ENCODE measurements at places on chromosomes 16 and 17.

- no peak for DNase-seq
Observed at GRCh38 chr17:50420419-50421112, 5.5 kb upstream of the ACSF2 start.

- DNase-seq: no peak
Observed at GRCh38 chr17:42971589-42971988, 7.3 kb upstream of the AARSD1 start.

DNA sequence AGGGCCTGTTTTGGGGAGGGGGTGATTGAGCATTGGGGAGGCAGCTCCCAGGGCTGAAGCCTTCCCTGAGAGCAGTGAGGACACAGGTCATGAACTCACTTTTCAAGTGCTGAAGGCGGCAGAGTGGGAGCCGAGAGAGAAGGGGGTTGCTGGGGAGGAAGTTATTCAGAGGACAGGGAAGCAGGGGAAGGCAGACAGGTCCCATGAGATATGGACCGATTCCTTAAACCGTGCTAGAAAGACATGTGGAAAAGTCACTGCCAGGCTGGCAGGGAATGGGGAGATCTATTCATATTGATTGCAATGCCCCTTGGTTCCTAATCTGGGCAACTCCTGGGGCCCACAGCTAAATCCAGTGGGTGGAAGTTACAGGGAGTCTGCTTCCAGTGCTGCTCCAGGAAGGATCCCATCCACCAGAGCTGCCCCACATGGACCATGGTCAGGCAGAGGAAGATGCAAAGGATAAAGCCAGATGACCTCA, 1.1 kb downstream of the CCL4 start:
- no peak for DNase-seq

- DNase-seq: no peak
Observed at GRCh38 chr17:56656701-56657327, 63.3 kb downstream of the NOG start.

DNA sequence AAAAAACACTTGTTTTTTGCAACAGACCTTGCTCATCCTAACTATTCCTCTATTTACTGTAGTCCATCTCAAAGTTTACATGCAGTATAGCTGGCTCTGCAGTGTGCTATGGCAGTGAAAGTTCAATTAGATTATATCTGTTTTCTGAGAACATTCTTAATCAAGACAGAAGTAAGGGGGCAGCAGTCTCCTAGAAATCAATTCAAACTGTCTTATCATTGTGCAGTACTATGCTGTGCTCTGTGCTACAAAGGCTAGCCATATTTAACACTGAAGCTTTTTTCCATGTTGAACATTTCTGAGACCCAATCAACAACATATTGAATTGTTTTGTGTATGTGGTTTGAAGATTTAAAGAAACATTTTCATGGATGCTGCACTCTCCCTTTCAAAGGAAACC, 11.4 kb downstream of the NETO2 start:
- no peak for DNase-seq

GRCh38 chr16:68197250-68197649, 38.7 kb downstream of the ESRP2 start:
- DNase-seq: no peak

GRCh38 chr16:83533193-83533592, 274.6 kb upstream of the HSBP1 start:
- DNase-seq: no peak

DNA sequence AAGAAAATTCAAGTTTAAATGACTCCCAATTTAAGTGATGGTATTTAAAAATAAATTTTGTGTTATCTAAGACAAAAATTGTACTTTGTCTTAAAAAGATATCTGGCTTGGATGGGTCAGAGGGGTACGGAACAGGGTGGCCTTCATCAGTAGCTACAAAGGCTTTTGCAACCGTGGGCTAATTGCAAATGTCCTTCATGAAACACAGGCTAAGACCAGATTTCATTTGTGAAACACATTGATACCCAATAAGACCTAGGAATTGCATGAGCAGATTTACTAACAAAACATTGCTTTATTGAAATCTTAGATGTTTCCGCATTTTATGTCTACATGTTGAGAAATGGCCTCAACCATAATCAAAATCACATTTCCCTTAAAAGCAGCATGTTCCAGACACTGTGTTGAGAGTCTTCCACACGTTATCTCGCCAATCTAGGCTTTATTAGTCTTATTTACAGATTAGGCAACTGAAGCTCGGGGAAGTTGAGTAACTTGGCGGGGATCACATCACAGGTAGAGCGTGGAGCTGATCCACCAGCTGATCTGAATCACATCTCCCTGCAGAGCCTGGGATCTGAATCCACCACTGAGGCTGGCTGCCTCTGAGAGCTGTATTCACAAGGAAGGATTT, 21.8 kb downstream of the FBXO39 start:
- DNase-seq: no peak

GRCh38 chr16:17235147-17235815, 235.5 kb downstream of the XYLT1 start:
- DNase-seq: no peak

- no peak for DNase-seq
Observed at GRCh38 chr16:11250091-11250785, 5.8 kb downstream of the SOCS1 start.

GRCh38 chr16:82990155-82990554, 363.4 kb downstream of the CDH13 start:
- no peak for DNase-seq

DNA sequence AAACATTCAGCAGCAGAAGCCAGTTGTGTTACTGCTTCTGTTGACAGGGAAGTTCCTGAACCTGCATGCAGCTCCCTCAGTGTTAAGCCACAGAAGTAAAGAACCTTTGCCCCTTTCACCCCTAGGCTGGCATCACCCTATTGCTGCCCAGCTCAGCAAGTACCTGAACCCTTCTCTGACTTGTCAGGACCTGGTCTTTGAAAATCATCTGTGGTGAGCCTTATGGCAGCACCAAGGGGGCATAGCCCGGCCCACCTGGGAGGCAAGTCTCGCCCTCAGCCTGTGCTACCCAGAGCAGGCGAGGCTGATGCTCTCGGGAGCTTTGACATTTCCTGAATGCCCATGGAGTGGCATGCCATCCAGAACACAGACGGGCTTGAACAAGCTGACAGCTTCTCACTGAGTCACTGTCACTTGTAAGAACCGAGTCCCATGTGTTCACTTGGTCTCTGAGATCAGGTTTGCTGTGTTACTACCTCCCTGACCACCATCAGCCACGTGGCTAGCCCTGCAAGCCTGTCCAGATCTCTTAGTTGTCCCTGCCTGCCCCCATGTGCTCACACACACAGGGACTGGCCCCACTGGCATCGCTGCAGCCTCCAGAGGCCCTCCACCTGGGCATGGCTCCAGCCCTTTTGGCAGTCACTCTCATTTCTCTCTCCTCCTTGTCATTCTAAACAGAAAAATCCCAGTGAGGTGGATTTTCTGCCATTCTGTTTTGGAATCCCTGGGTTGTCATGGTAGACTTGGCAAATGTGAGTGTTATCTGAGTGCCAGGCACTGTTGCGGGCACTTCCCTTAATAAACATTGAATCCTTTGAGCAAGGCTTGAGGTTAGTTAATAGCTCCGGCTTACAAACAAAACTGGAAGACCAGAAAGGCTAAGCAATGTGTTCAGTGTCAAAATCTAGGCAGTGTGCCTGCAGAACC, 2.9 kb upstream of the CARMIL2 start:
- DNase-seq: no peak

- DNase-seq: no peak
Observed at GRCh38 chr16:71895679-71896365, 491 bp downstream of the IST1 start.

DNA sequence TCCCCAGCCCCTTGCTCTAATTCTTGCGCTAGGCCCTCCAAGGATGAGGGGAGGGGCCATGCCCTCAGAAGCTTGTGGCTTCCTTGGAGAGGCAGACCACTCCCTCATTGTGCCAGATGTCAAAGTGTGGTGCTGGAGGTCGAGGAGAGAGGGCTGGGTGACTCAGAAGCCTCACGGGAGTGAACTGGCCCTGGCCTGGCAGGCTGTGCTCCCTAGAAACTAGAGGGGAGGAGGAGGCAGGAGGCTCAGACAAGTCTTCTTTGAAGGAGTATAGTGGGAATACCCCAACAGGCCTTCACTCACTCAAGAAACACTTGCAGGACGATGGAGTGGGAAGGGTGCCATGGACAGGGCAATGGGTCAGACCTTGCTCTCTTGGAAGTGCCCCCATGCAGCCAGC, 18.5 kb downstream of the ANKRD40 start:
- DNase-seq: peak; percentile 31

GRCh38 chr17:42846594-42847280, 2.4 kb downstream of the AOC2 start:
- no peak for DNase-seq

- DNase-seq: no peak
Observed at GRCh38 chr16:68710211-68710610, 26.9 kb upstream of the CDH1 start.

- DNase-seq: peak; percentile 97
Observed at GRCh38 chr17:64506201-64506575, at the start of gene DDX5. Gene DDX5, minus strand, starts transcription at chr17:64506289. Its CDS starts 170 bp downstream, at chr17:64506119.

- no peak for DNase-seq
Observed at GRCh38 chr16:3965306-3965705, 84.8 kb upstream of the CREBBP start.

- DNase-seq: no peak
Observed at GRCh38 chr17:9072696-9073339, 51.5 kb downstream of the NTN1 start.

DNA sequence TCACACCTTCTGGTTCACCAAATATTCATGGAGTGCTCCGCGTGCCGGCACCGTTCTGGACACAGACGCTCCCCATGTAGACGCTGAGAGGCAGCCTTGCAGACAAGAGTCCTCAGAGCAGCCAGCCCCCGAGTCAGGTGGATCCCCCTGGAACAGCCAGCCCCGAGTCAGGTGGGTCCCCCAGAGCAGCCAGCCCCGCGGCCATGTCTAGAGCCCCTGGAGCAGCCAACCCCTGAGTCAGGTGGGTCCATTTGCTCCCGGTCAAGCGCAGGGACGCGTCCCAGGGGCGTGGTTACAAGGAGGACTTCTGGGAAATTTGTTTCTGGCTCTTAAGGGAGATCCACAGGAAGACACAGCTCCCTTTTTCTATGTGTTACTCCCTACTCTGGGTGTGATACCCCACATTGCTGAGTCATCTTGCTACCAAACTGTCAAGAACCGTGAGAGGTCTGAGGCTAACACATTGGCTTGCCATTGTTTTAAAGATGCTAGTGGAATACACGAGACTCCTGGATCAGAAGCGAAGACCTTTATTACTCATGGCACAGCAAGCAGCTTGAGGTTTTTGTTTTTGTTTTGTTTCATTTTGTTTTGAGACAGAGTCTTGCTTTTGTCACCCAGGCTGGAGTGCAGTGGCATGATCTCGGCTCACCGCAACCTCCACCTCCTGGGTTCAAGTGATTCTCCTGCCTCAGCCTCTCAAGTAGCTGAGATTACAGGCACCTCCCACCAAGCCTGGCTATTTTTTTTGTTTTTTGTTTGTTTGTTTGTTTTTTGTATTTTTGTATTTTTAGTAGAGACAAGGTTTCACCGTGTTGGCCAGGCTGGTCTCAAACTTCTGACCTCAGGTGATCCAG, 43.3 kb upstream of the CBFA2T3 start:
- peak; percentile 0 for DNase-seq

DNA sequence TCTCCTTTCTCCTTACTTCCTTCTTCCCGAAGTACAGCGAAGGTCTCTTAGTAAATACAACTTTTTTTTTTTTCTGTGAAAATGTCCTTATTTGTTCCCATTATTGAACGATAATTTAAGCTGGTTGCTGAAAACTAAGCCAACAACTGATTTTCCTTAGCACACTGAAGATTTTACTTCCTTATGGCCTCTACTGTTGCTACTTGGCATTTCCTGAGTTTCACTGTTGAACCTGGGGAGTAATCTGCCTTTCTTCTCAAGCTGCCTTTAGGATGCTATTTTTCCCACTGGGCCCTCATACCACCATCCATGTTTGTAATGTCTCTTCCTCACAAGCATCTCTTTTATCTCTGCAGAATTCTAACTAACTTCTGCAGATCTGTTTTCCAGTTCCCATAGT, 26.1 kb downstream of the UBE2O start:
- DNase-seq: no peak

- DNase-seq: no peak
Observed at GRCh38 chr17:43737722-43738121, 20.9 kb downstream of the SOST start.

GRCh38 chr17:19378416-19379360, at the start of gene MAPK7:
Gene MAPK7, plus strand, starts transcription at chr17:19378498. Its CDS starts 403 bp downstream, at chr17:19378901.
- DNase-seq: no peak

- no peak for DNase-seq
Observed at GRCh38 chr16:962901-963814, 7.6 kb downstream of the LMF1 start.

DNA sequence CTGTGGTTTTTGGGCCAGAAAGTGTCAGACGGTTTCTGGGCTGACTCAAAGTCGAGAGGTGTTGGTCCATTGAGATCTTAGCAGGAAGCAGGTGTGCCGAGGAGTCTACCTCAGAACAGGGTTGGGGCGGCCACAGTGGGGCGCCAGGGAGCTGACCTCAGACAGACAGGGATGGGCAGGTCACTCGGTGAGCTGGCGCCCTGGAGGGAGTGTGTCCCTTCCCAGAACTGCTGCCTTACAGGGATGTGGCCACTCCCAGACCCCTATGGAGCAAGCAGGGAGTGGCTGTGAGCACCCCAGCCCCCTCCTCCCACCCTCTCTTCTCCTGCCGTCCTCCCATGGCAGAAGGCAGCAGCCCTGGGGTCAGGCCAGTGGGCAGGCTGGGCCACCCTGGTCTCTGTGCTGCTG, 14.0 kb upstream of the DPEP1 start:
- DNase-seq: no peak

- peak; percentile 70 for DNase-seq
Observed at GRCh38 chr17:7323731-7324437, 5.3 kb downstream of the NEURL4 start.

- no peak for DNase-seq
Observed at GRCh38 chr16:11639008-11639562, 29.2 kb upstream of the SNN start.

GRCh38 chr16:57539072-57539796, 2.9 kb upstream of the CCDC102A start:
- DNase-seq: no peak

DNA sequence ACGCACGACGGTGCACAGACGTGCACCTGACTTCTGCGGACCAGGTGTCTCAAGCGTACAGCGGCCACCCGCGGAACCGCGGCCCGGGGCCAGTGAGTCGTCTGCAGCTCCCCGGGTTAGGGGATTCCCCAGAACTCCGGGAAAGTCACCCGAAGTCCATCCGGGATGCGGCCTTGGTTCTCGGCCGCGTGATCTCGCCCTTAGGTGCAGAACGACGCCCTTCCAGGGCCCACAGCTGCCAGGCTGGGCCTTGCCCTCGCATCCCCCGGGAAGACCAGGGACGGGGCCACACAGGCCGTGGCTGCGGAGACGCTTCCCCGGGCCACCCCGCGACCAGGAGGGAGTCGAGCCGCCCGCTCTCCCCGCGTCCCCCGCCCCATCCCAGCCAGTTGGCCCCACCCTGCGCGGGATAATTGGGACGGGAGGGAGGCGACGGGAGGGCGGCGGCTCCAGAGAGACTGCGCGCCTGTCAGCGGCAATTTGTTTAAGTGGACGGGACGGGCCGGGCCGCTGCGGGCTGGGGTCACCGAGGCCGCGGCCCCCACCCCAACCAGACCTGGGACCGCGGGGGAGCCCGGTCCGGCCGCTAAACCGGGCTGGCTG, 3.6 kb upstream of the TBX2 start:
- peak; percentile 79 for DNase-seq

Data from retina (tissue), 1 donor.